ENCODE measurements at places on chromosomes 1 and 21.

GRCh38 chr1:206012086-206012859, 9.1 kb upstream of the RAB7B start:
- DNase-seq, result no peak

DNA sequence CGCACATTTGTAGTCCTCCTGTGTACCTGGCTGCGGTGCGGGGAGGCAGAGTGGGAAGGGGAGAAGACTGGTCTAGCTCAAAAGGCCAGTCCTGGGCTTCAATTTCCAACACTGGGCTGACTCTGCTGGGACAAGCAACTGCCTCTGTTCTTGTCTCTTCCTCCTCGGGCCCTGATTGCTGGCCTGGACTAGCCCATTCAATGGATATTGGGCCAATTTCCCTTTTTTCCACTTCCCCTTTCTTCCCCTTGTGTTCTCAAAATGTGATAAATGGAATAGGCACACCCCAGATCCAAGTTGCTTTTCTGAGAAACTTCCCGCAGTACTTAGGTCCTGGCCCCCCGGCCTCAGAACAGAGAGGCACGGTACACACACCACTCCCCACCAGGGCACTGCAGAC, 48.2 kb downstream of the SPSB1 start:
- no peak for DNase-seq

DNA sequence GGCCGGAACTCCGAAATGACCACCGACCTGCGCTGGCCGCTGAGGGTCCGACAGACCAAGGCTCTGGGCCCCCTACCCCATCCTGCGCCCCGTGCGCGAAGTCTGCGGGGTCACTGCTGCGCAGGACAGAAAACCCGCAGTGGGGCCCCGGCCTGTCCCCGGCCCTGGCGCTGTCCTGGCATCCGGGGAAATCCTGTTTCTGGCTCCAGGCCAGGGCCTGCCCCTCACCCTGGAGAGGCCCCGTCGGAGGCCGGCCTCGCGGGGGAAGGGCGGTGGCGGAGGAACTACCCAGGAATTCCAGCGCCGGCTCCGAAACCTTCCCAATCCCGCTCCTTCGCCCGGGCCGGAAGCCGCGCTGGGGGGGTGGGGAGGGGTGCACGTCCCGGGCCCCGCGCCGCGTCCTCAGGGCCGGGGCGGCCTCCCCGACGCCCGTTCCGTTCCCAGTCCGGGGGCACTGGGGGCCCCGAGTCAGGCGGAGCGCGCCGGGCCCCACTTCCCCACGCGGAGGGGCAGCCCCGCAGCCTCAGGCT, 77.0 kb downstream of the MORN1 start:
- peak; percentile 38 for DNase-seq

- no peak for DNase-seq
These were observed 143.4 kb downstream of the ZZZ3 start for GRCh38 chr1:77538956-77539518.

GRCh38 chr1:183198463-183198862, 12.4 kb downstream of the LAMC2 start:
- no peak for DNase-seq

- no peak for DNase-seq
These were observed 245.4 kb downstream of the TNR start for GRCh38 chr1:175498002-175498401.

GRCh38 chr1:42420911-42421585, 34.8 kb downstream of the ZMYND12 start:
- DNase-seq, result peak; percentile 75

GRCh38 chr1:156754219-156754618, 2.7 kb upstream of the HDGF start:
- no peak for DNase-seq

DNA sequence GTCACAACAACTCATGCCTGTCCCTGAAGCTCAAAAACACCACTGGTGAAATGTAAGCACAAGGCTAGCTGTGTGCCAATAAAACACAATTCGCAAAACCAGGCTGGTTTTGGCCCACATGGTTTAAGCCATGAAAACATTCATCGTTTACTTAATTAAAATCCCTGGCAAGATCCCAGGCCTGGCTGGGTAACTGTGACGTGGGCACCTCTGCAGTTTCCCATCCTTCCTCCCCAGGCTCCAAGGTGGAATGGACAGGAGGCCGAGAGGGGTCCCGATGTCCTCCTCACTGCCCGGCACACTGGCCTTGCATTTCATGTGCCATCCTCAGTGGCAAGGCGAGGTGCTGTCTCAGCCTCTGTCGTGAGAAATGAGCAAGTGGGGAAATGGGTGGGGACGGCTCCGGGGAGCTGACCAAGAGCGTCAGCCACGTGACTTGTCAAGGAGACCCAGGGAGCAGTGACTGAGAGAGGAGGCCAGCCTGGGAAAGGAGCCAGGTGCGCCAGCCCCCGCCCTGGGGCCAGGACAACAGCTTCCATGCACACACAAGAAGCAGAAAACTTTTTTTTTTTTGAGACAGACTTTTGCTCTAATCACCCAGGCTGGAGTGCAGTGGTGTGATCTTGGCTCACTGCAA, 153.1 kb upstream of the RAB4A start:
- peak; percentile 10 for DNase-seq

- DNase-seq, result no peak
These were observed 29.5 kb downstream of the DOP1B start for GRCh38 chr21:36186081-36186480.

DNA sequence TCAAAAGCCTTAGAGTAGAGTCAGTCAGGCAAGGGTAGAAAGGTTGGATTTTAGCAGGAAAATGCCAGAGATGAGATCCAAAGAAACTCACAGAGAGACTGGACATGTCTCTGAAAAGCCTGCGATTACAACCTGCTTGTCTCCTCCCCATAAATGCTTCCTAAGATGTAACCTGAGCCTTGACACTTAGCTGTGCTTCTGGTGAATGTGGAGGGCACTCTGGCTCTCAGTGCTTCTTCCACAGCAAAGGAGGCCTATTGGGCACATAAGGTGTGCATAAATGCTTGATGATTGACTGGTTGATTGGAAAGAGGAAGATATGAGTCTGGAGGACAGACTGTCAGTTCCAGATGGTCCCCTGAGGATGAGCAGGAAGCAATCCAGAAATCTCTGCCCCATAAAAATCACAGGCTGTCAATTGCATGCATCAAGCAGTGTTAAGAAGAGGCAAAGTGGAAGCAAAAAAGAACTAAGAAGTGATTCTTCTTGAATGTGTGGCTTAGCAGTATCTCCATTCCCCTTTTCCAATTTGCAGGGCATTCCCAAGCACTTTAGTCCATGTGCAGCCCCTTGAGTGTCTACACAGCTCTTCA, 236.2 kb upstream of the RRP15 start:
- no peak for DNase-seq

- DNase-seq, result peak; percentile 76
These were observed 7.7 kb downstream of the ARHGEF2 start for GRCh38 chr1:155970531-155971167.

DNA sequence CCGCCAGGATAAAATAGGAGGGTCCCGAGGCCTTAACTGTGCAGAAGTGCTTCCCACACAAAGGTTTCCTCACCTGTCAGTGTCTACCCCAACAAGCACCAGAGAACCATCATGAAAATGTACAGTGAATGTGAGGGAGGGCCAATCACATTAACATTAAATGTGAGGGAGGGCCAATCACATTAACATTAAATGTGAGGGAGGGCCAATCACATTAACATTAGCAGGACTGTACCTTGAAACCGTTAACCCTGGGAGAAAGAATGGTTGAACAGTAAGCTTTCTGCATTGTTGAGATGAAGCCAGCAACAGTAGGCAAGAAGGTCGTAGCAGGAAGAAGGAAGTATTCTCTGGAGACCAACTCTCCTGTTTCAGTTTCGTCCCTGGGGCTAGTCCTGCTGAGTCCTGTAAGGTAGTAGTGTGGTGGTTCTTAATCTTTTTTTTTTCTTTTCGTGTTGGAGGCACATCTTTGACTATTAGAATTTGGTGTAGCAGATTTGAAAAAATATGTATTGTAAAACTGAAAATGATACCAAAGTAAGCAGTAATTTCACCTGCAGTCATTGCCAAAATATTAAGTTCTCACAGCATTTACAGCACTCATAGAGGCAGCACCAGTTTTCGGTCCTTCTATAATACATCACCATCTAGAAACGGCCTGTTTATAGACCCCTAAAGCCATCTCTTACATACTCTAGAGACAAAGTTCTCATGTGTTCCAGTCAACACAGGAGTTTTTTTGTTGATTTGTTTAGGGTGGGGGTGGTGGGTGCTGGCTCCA, 98.6 kb upstream of the PPP2R5A start:
- no peak for DNase-seq

DNA sequence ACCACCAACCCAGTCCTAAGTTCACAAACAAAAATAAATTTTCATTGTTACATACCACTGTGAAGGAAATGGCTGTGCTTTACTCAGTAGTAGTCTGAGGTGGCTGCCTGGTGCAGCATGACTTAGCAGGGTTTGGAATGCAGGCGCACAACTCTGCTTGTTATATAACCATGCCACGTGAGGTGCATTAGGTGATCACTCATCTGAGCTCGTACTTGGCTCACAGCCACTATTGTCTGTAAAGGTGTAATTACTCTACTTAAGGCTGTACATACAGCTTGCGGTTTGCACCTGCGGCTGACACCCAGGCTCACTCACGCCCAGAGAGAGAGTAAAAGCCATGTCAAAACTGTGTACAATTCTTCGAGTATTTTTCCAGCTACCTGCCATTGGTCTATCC, 599.4 kb downstream of the LTN1 start:
- DNase-seq, result no peak

DNA sequence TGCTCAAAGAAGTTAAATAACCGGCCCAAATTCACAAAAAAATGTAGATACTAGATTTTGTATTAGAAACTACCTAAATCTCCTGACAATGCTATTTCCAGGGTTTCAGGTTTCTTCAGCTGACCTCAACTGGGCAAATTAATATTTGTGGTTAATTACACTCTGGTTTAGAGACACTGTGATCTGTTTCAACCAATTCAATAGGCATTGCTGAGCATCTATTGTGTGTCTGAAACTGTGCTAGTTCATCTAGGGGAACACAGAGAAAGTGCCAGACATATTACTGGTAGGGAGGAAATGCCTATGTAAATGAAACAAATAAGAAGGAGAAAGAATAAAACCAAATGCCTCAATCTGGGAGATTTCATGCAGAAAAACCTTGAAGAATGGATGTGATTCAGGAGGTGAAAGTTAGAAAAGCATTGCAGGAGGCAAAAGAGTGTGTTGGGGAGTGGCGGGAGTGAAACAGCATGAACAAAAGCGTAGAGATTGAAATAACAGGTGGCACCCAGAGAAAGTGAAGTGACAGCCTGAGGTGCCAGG, 51.3 kb upstream of the IVNS1ABP start:
- DNase-seq, result no peak

- no peak for DNase-seq
These were observed 5.1 kb upstream of the RIPPLY3 start for GRCh38 chr21:37001441-37001840.

DNA sequence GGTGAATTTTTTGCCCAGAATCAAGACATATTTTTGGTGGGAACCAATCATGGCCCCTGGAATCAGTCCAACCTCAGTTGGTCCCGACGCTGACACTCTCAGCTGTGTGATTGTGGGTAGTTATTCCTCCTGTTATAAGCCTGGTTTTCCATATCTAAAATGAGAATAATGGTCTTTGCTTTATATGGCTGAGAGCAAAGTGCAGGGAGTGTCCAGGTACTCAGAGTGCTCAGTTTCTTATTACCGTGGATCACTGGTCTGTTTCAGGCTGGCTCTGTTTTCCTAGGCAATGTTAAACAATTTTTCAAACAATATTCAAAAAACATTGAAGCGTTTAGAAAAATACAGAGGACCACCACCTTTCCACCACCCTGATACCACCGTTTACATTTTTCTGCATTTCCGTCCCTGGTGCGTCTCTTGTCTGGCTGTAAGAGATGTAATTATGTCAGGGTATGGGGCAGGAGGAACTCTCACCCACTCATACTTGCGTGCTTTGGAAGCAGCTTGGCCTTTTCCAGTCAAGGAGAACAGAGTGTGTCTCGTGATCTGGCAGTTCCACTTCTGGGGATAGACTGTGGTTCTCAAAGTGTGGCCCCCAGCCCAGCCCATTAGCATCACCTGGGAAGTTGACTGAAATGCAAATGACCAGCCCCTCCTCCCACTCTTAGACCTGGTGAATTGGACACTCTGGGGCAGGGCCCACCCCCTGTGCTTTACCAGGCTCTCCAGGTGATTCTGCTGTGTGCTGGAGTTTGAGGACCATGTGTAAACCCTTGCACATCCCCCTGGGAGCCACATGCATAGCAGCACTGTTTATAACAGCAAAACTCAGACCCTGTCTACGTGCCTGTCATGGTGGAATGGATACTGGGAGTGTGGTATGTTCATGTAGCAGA, 6.8 kb downstream of the MX1 start:
- no peak for DNase-seq

All from cerebellum (tissue), 4 donors.